ENCODE measurements at places on chromosomes 5 and 9. TPM values are rescaled to one million over a fixed set of nuclear protein-coding genes. Genes with fewer than 3 reads are reported as not detected.

LCN15 gene
- total RNA-seq, result not detected

DNM1 gene
- total RNA-seq, result 5.6 TPM

F2R gene
- 121 TPM for total RNA-seq

ZNF622 gene
- 31.7 TPM for total RNA-seq

ZNF782 gene
- 0.87 TPM for total RNA-seq

FABP6 gene
- total RNA-seq, result not detected

Measured in cardiac ventricle fibroblast (primary cell).